ENCODE measurements at places on chromosomes 16 and 17.

- no peak for DNase-seq
These were observed 45.6 kb downstream of the ERN1 start for GRCh38 chr17:64084086-64084939.

DNA sequence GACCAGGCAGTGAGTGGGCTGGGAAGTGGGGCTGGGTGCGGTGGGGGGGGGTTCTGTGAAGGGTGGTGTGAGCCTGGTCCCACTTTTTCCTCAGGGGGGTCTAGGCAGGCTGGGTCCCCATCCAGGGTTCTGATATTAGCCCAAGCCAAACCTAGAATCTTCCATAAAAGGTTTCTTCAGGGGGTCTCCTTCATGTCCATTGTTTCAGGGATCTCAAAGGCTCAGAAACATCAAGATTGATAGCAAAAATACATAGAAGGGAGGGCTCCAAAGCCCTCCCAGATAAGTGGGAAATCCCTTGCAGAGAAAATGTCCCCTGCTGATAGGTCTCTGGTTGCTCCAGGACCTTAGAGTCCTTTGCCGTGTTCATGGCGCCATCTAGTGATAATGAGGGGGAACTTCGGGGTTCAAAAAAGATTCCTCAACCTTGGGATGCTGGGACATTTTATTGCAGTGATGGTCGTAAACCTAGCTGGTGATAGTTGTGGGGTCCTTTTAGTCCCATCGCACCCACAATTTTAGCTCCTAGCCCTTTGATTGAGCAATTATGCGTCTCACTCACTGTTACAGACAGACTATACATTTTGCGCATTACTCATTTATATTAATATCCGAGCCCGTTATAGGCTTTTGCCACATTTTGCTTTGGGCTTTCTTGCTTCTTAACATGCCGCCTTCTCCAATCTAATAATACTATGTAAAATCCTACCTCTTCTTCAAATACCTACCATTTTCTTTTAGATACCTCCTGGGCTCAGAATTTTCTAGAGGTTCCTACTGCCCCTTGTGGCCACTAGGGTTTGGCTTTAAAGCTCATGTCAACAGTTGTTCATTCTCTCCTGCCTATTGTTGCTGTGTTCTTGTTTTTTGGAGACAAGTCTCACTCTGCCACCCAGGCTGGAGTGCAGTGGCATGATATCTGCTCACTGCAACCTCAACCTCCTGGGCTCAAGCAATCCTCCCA lies 35.1 kb downstream of the IGF2BP1 start:
- DNase-seq, result peak; percentile 47

GRCh38 chr16:89708481-89708931 lies 7.0 kb upstream of the SPATA2L start:
- no peak for DNase-seq

DNA sequence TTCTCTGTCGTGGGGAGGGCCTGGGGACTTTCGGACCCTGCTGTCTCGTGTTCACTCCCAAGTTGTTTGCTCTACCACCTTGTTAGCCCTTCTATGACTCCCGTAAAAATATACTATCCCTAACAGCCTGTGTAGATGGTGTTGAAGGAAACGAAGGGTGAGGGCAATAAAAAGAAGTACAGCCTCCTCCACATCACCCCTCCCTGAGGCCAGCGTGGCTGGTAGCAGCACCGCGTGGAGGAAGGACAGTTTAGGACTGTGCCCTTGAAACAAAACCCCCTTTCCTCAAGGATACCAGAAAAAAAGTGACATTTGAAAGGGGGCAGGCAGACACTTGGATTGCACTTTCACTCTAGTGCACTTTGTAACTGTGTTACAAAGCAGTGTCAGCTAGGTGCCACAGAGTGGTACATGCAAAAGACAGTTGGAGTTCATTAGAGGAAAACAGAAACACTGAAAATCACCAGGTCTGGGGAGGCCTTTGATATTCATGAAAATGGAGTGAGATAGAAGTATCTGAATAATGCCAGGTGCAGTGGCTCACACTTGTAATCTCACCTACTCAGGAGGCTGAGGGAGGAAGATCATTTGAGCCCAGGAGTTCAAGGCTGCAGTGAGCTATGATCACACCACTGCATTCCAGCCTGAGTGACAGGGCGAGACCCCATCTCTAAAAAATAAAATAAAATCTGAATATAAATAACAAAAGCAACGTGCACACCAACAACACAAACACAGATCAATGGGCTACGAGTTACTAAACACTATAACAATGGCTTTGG lies 53.8 kb downstream of the TBX4 start:
- DNase-seq, result no peak

DNA sequence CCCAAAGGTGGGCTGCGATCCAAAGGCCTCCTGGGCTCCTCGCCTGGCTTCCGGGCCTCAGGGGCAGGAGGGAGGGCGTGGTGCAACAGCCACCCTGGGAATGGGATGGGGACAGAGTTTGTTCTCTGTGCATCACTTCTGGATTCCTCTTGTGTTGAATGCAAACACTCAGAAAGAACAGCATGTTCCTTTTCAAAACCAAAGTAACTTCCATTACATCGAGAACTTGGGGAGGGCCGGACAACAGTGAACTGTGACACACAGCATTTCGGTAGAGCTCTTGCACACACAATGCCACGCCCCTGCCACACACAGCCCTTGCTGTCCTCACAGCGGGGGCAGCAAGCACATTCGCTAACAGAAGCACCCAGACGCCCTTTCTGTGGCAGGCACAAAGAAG lies 36.1 kb upstream of the FASN start:
- no peak for DNase-seq

GRCh38 chr16:27491894-27492587 lies 57.7 kb downstream of the GTF3C1 start:
- no peak for DNase-seq

GRCh38 chr16:1494711-1495110 lies 1.6 kb downstream of the TELO2 start:
- no peak for DNase-seq

GRCh38 chr16:2967211-2967631 lies 1.9 kb upstream of the PAQR4 start:
- DNase-seq, result no peak

Measured in hematopoietic multipotent progenitor cell treated with erythropoietin and hydrocortisone succinate and interleukin-3 and kit ligand, for 17 days (in vitro differentiated cells).